Lung microvascular endothelial cell (primary cell): ENCODE measurements at places on chromosomes 1 and 21. TPM values are rescaled to one million over a fixed set of nuclear protein-coding genes. Genes with fewer than 3 reads are reported as not detected.

The TMIGD3 gene
- not detected in 2 replicates for total RNA-seq

The KCNQ4 gene
- total RNA-seq, result not detected in 2 replicates

The HENMT1 gene
- total RNA-seq, result 0.87 and 1.6 TPM in 2 replicates

The SLC30A2 gene
- not detected in 2 replicates for total RNA-seq

The GNPAT gene
- 37.7 and 40.1 TPM in 2 replicates for total RNA-seq

The PADI1 gene
- total RNA-seq, result under 0.01 TPM in 1 of 2 replicates, not detected in the other

The MAP3K7CL gene
- total RNA-seq, result 2.2 and 3.0 TPM in 2 replicates

The IGFN1 gene
- not detected in 2 replicates for total RNA-seq

The KCNN3 gene
- total RNA-seq, result 0.87 and 0.99 TPM in 2 replicates

The ESPN gene
- total RNA-seq, result 0.20 and 0.65 TPM in 2 replicates

The FCRLB gene
- total RNA-seq, result 0.20 and 0.44 TPM in 2 replicates

The COL24A1 gene
- total RNA-seq, result under 0.01 TPM in 1 of 2 replicates, not detected in the other

The S100A3 gene
- 0.20 and 2.8 TPM in 2 replicates for total RNA-seq

The TIAM1 gene
- total RNA-seq, result under 0.01 and 0.22 TPM in 2 replicates

The PCAT6 gene
- total RNA-seq, result not detected in 2 replicates

The C1orf87 gene
- total RNA-seq, result not detected in 2 replicates

The KCNJ6 gene
- under 0.01 TPM in 1 of 2 replicates, not detected in the other for total RNA-seq

The MSH4 gene
- 0.22 and 0.40 TPM in 2 replicates for total RNA-seq

The AMY1C gene
- not detected in 2 replicates for total RNA-seq

The DNALI1 gene
- 0.20 and 0.22 TPM in 2 replicates for total RNA-seq

The SPATA46 gene
- total RNA-seq, result not detected in 2 replicates
